ENCODE measurements at places on chromosomes 1 and 21. TPM values are rescaled to one million over a fixed set of nuclear protein-coding genes. Genes with fewer than 3 reads are reported as not detected.

The KRTAP13-3 gene
- total RNA-seq, result not detected

The PARP1 gene
- total RNA-seq, result 117 TPM

The TESK2 gene
- 8.8 TPM for total RNA-seq

The OLIG2 gene
- 0.21 TPM for total RNA-seq

The WNT2B gene
- total RNA-seq, result 12.2 TPM

The TMEM52 gene
- total RNA-seq, result not detected

DNA sequence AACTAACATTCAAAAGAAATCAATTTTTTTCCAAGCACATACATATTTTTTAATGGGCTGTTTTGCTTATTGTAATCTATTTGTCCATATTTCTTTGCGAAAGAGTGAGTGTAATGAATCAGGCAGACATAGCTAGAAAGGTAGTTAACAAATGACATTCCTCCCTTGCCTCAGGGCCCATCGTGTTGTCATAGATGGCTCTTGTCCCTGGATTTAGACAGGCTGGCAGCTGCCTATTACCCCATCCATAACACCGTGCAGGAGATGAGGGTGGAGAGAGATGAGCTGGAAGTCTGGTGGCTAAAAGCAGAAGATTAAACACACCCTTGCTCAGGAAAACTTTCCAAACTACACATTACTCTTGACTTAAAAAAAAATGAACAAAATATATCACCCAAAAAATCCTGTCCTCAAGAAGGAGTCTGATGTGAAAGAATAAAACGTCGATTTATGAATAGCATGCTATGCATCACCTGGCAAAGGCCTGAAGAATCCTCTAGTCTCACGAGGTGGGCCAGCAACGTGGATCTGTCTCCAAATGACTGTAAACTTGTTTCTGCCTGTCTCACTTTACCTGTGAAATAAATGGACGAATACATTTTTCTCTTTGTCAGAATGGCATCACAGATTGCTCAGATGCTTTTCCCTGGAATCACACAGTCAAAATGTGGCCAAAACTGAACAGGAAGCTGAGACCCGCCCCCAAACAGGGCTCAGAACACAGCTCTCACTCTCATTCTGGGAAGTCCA is 55.7 kb downstream of the C21orf91 start:
- DNase-seq, result no peak

DNA sequence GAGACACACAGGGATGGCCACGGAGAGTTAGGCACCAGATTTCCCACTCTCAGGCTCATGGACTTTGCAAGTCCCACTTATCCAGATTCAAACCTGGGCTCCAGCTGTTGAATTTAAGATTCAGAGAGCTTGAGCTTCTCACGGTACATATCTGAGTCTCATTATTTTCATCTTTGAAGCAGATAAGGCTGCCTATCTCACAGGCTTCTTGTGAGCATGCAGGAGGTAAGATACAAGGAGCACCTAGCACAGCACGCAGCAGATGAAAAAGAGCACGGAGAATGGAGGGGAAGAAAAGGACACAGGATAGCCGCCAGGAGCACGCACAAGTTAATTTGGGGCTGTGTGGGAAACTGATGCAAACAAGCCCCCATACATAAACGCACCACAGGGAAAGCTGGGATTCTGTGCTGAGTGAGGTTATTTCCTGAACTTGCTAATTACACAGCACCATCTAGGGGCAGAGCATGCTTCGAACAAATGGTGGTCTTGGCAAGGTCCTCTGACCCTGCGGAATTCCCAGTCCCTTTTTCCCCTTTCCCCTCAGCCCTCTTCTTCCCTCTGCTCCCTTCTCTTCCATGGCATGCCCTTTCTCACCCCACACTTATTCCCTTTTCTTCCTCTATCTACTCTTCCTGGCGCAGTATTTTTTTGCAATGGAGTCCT is 134.7 kb upstream of the VANGL1 start:
- peak; percentile 28 for DNase-seq

DNA sequence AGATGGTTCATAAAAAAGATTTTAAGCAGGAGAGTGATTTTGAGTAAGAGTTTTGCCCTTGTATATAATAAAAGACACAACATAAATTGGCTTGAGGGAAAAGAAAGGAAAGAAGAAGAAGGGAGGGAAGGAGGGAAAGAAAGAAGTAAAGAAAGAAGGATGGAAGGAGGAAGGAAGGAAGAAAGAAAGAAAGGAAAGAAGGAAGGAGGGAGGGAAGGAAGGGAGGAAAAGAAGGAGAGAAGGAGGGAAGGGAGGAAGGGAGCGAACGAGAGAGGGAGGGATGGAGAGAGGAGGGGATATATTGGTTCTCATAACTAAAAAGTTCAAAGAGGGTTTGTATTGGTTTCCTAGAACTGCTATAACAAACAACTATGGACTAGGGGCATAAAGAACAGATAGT is 62.2 kb upstream of the PAX7 start:
- DNase-seq, result no peak

DNA sequence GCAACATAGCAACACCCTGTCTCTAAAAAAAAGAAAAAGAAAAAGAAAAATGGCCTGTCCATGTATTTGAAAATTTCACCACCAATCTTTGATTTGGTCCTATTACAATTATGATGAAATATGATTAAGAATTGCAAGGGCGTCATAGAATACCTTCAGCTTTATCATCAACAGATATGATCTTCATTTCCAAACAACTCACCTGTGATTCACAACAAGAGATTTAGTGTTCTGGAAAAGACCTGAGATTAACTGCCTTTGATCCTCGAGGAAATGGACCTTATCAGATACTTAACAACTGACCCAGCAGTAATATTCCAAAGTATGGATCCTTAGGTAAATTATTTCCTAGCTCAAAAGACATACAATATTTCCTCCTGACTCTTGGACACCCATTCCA is 3.5 kb upstream of the GSTM4 start:
- DNase-seq, result no peak

- DNase-seq, result no peak
These were observed 91.7 kb downstream of the C1orf94 start for GRCh38 chr1:34268311-34268954.

GRCh38 chr1:22673486-22674409 is 20.7 kb downstream of the C1QB start:
- DNase-seq, result peak; percentile 60

DNA sequence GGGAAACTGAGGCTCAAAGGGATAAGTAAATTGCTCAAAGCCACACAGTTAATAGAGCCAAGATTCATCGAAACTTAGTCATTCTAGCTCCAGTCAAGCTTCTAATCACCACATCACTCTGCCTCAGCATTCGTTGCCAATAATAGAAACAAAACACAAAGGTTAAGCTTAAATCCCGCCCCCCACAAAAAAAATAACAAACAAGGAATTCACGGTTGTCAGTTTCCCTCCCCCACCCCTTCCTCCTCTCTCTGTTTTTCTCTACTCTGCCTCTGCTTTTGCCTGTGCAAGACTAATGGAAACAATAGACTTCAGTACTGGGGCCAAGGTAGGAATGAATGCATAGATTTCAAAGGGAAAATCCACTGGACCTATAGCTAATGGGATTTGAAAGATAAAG is 70.7 kb upstream of the ZNF644 start:
- no peak for DNase-seq

- no peak for DNase-seq
These were observed 44.6 kb upstream of the MYBPHL start for GRCh38 chr1:109351457-109351856.

GRCh38 chr1:61253059-61253735 is 170.8 kb downstream of the NFIA start:
- DNase-seq, result peak; percentile 89

DNA sequence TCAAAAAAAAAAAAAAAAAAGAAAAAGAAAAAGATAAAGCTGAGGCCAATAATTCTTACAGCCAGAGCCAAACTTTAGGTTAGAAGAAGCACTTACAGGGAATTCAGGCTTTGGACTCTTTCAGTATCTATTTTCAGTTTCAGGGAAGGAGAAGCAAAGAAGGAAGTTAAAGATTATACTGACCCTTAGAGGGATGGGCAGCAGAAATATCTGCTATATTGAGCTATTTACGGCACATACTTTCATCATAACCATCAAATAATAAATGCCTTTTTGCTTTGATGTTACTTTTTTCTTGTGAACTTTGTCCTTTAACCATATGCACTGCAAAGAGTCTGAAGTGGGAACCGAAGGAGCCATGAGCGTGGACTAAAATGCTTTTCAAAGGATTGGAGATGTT is 42.0 kb downstream of the TM2D1 start:
- no peak for DNase-seq

DNA sequence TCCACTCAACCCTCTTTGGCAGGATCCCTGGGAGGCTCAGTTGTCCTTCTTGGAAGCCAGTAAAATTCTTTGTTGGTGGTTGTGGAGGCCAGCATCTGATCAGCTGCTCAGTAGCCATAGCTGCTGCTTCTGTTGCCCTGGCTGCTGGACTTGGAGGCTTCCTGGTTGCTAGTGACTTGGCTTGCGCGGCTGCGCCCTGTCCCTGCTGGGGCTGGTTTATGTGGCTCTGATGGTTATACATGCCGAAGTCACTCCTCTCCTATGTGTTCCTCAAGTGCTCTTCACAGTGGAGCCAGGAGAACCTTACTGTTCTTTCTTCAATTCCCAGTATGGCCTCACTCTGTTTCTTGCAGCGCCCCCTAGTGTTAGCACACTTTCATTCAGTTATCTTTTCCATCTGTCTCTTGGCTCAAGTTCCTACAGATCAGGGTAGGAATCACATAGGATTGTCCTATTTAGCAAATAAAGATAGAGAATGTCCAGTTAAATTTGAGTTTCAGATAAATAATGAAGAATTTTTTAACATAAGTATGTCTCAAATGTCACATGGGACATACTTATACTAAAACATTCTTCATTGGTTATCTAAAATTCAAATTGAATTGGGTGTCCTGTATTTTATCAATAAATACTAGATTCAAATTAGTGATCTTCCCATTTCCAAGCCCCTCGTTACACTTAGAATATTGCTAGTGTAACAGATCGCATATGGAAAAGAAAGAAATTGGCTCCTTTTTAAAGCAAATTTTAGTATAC is 176.5 kb downstream of the TGFB2 start:
- DNase-seq, result peak; percentile 74

DNA sequence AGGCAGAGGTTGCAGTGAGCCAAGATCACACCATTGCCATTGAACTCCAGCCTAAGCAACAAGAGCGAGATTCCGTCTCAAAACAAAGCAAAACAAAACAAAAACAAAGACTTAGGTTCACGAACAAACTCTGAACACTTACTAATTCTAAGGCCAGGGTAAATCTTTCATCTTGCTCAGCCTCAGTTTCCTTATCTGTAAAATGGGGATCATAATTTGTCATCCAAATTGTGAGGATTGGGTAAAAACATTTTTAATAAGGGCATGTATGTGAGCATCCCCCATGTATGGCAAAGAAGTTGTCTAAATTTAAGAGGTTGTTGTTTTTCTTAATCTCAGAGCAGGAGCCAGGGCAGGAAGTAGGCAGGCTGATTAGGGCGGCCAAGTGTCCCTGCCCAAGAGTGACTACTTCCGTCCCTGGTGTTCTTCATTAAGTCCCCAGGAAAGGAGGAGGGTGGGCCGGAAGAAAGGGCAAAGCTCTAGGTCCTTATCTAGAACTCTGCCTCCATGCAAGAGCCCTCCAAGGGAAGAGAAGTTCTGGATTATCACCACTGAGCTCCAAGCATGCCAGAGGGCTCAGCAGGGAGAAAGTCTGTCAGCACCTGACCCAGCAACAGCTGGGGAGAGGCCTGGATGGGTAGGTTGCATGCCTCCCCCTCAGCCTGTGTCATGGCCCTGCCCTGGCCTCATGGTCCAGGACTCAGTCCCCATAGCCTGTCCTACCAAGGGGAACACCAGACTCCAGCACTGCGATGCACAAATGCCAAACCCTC is 49.9 kb upstream of the CLIC4 start:
- DNase-seq, result no peak

GRCh38 chr1:223759273-223759672 is 46.9 kb downstream of the CAPN2 start:
- no peak for DNase-seq

DNA sequence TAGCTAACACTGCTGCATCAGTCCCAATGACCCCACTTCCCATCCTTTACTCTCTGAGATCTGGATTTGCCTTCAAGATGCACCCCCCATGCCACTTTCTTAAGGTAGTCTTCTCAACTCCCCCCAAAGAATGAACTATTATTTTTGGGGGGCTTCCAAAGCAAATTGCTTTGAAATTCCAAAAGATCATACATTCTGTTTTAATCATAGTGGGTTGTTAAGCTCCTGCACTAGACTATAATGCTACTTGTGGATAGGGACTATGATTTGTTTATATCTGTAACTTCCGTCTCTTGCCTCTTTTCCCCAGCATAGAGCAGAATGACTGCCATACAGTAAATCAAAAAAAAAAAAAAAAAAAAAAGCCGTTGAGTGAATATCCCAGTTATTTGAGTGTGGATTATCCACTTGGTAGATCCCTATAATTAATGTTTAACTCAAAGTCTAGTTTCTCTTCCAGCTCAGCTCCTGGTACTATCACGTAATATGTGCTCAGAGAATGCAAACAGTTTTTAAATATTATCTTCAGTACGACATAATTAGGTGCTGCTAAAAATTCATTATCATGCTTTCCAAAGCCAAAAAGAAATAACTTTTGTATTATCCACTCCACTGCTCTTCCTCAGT is 26.9 kb downstream of the KIRREL1 start:
- no peak for DNase-seq

- DNase-seq, result no peak
These were observed 885 bp downstream of the AHCYL1 start for GRCh38 chr1:109985247-109986053.

DNA sequence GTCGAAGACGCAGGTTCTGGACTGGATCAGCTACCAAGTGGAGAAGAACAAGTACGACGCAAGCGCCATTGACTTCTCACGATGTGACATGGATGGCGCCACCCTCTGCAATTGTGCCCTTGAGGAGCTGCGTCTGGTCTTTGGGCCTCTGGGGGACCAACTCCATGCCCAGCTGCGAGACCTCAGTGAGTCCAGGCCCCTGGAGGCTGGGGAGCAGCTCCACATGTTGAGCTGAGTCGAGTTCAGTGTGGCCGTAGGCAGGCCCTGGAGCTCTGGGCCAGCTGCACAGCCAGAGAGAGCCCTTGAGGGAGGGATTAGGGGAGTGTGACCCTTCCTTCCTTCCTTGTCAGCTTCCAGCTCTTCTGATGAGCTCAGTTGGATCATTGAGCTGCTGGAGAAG is 1.6 kb downstream of the ELF3 start:
- DNase-seq, result no peak

DNA sequence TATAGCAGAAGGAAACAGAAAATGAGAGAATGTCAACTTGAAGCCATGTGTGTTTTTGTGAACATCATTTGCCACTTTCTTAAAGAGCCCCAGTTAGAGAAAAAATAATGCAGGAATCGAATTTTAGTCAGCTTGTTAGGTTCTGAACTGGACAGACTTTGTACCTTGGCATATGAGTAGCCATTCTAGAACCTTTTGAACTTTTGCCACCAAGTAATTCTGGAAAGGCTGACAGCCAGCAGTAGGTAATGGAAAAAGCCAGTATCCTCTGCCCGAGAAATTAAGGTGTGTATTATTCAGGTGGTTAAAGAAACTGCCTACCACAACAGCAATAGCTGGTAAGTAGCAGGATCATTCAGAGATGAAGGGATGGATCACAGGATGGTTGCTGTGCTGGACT is 20.7 kb downstream of the LRRC8D start:
- no peak for DNase-seq

- DNase-seq, result no peak
These were observed 134.9 kb upstream of the NRIP1 start for GRCh38 chr21:15199414-15200383.

Measured in tibial nerve (tissue), 4 donors.